ENCODE measurements at places on chromosomes 5 and 9.

DNA sequence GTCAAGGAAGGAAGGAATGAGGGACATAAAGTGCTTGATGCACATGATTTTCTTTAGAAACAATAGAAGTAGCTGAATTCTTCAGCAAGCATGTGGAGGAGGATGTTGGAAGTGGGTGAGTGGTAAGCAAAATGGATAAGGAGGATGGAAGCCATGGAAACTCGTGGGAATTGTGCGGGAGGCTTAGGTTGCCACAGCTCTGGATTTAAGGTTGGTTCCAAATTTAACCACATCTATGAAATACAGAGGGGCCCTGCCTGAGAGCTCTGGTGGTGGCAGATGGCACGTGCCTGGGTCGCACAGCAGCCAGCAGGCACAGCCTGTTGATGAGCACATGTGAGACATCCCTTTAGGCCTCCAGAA is 284.7 kb downstream of the SMARCA2 start:
- no peak for DNase-seq

DNA sequence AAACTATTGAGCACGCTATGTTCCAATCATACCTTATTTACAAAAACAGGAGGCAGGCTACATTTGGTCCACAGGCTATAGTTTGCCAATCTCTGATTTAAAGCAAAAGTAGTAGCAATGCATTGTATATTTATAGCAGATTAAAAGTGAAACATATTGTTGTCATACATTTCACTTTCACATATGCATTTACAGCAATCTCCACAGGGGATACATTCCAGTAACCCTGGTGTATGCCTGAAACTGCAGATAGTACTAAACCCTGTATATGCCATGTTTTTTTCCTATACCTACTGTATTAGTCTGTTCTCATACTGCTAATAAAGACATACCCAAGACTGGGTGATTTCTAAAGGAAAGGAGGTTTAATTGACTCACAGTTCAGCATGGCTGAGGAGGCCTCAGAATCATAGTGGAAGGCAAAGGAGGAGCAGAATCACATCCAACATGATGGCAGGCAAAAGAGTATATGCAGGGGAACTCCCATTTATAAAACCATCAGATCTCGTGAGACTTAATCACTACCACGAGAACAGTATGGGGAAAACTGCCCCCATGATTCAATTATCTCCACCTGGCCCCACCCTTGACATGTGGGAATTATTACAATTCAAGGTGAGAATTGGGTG is 5.9 kb upstream of the CSF1R start:
- no peak for DNase-seq

DNA sequence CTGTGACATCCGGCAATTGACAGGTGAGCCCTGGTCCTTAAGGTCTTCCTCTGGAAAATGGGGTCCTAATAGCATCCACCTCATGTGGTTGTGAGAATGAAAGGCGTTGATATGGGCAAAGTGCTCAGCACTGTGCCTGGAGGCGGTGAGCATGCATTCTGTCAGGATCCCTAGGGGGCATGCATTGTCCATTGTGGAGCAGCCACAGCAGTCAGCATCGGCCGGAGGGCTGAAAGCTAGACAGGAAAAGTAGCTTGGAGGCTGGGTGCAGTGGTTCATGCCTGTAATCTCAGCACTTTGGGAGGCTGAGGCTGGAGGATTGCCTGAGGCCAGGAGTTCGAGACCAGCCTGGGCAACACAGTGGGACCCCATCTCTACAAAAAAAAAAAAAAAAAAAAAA is 122.2 kb downstream of the LHX2 start:
- peak; percentile 52 for DNase-seq

- no peak for DNase-seq
These were observed at the start of gene PTPDC1 for GRCh38 chr9:94084314-94084713. Gene PTPDC1, plus strand, starts transcription at chr9:94084464. Its CDS starts 67 bp downstream, at chr9:94084531.

Data from Right ventricle myocardium superior (tissue), 1 donor.